ENCODE measurements at places on chromosomes 16 and 17.

DNA sequence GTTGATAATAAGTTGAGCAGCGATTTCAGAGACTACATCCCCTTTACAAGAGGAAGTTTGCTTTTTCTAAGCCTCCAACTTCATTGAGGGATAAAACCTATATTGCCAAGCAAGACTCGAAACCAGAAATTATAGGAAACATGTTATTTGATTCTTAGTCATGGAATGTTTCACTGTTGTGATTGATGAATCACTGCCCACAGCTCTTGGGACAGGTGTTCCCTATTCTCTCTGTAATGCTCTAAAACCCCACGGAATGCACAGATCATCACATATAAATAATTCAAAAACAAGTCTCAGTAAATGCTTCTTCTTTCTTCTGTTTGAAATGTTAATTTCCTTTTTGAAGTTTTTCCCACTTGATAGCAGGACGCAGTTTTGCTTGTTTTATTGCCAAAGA lies 809.5 kb upstream of the GOT2 start:
- DNase-seq: no peak

- DNase-seq: no peak
Observed at GRCh38 chr16:6063526-6063925, 965.9 kb upstream of the EEF2KMT start.

- DNase-seq: no peak
Observed at GRCh38 chr16:54489225-54490111, 202.9 kb upstream of the IRX3 start.

DNA sequence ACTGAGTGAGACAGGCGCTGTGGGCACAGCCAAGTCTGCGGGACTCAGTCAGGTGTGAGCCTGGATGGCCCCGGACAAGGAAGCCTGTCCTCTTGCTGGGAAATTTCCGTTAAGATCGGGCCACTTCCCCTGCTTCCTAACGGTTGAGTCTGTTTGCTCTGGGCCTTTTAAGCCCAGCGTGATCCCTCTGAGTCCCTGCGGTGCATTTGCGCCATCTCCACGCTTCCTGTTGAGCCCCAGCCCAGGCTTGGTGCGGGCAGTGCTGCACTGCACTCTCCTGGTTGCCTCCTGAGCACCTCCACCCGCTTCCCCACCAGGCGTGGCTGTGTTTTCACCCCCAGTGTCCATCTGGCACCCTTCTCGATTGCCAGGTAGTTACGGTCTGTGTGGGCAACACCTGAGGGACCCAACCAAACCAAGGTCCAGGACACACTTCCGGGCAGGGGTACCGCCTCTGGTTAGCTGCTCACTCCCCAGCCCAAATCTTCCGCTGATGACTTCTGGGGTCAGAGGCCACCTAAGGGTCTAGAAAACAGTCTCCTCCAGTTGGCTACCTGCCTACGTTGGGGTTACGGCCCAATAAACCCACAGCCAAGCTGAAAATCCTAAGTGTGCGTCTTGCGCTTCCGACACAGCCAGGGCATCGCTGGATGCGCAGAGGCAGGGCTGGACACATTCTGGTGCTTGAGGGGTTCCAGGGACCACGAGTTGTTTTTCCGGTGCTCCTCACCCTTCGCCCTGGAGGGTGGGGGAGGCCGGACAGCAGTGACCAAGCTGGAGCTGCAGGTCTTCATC lies 1.4 kb upstream of the SLC25A10 start:
- no peak for DNase-seq

DNA sequence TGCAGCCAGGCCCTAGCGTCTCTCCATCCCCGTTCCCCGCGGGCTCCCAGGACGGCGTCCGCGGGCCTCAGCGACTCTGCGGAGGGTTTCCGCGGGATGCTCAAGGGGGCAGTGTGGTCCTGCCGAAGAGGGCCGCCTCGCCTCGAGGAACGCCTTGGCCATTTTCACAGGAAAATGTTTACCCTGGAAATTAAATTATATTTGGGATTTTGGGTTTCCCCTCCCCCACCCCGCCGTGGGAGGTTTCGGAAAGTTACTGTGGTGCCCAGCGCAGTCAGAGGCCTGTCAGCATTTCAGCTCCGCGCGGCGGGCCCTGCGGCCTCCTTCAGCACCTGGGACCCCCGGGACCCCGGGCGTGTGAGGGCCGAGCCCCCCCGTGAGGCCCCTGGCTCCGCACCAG lies 94.5 kb downstream of the PCTP start:
- DNase-seq: peak; percentile 51

- peak; percentile 19 for DNase-seq
Observed at GRCh38 chr16:11356573-11357331, 11.5 kb downstream of the RMI2 start.

GRCh38 chr16:29906520-29907244 lies 6.4 kb downstream of the ASPHD1 start:
- no peak for DNase-seq

DNA sequence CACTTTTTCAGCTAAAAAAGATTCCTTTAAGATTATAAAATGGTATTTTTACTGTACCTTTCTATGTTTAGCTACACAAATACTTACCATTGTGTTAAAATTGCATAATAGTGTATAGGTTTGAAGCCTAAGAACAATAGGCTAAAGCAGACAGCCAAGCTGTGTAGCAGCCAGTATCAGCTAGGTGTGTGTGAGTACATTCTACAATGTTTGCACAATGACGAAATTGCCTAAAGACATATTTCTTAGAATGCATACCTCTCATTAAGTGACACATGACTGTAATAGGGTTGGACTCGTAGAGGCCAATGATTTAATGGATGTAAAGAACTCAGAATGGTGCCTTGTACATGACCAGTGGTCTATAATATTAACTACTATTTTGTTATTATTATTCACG lies 1.9 kb upstream of the MT1B start:
- no peak for DNase-seq

GRCh38 chr17:27817731-27818130 lies 17.4 kb upstream of the NOS2 start:
- DNase-seq: no peak

DNA sequence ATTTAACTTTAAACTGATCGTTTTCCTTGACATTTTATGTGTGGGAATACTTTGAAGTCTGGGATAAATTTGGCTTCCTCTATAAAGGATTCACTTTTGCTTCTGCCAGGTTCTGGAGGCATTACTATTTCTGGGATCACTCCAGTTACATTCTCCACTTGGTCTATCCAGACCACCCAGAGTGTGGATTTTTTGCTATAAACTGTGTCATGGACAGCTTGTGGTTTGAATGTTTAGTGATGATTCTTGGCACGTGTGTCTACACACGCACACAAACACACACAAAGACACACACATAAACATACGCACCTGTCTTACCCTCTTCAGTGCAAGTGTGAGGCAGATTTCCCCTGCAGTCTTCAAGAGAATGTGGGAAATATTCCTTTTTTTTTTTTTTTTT lies 27.4 kb upstream of the MSI2 start:
- DNase-seq: no peak

GRCh38 chr17:16924696-16925440 lies 47.0 kb downstream of the TNFRSF13B start:
- DNase-seq: no peak

DNA sequence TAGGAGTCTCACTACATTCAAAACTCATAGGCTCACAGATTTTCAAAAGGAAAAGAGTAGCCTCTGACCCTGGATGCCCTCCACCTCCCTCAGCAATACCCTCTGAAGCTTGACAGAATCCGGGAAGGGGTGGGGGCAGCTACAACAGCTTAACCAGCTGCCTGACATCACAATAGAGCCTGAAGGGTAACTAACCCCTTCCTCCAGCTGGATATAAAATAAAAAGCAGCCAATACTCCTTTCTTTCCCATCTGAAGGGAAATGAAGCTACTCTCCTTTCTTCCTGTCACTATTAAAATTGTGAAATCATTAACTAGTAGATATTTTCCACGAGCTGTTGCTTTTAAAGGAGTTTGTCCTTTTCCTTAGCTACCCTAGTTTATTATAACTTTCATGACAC lies 24.0 kb downstream of the USP31 start:
- DNase-seq: no peak

DNA sequence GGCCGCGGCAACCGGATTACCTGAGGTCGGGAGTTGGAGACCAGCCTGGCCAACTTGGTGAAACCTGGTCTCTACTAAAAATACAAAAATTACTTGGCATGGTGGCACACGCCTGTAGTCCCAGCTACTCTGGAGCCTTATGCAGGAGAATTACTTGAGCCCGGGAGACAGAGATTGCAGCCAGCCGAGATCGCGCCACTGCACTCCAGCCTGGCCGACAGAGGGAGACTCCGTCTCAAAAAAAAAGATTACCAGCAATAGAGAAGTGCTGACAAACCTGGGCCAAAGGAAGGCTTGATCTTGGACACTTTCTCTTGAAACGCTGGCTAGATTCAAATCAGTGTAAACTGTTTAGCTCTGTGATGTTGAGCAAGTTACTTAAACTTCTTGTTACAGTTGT lies 4.3 kb downstream of the MT1H start:
- no peak for DNase-seq

- DNase-seq: no peak
Observed at GRCh38 chr16:70304892-70305448, 6.0 kb downstream of the DDX19B start.

- no peak for DNase-seq
Observed at GRCh38 chr17:76038050-76038449, 10.9 kb upstream of the EVPL start.

GRCh38 chr16:76787394-76787793 lies 403.6 kb upstream of the MON1B start:
- no peak for DNase-seq

- DNase-seq: no peak
Observed at GRCh38 chr17:17077861-17078732, 35.8 kb downstream of the MPRIP start.

DNA sequence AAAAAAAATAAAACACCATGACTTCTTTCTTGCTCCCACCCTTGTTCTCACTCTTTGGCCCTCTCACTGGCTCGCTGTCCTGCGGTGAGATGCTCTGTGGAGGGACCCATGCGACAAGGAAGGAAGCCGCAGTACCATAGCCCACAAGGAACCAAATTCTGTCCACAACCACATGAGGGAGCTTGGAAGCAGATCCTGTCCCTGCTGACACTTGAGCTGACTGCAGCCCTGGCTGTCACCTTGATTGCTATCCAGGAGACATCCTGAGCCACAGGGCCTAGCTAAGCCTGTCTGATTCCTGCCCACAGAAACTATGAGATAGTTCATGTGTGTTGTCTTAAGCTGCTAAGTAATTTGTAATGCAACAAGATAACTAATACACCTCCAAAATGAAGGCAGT lies 4.8 kb upstream of the MT2A start:
- peak; percentile 79 for DNase-seq

- DNase-seq: no peak
Observed at GRCh38 chr17:80899402-80900268, 92.0 kb upstream of the CHMP6 start.

GRCh38 chr16:9580025-9580424 lies 488.6 kb downstream of the HAPSTR1 start:
- DNase-seq: no peak

GRCh38 chr17:34135841-34136240 lies 119.2 kb upstream of the CCL2 start:
- DNase-seq: no peak

- peak; percentile 88 for DNase-seq
Observed at GRCh38 chr16:84307209-84307954, 12.7 kb downstream of the WFDC1 start.

- DNase-seq: no peak
Observed at GRCh38 chr16:66622863-66623262, 18.4 kb downstream of the CMTM3 start.

GRCh38 chr17:37174205-37174604 lies 201.6 kb upstream of the C17orf78 start:
- peak; percentile 20 for DNase-seq

DNA sequence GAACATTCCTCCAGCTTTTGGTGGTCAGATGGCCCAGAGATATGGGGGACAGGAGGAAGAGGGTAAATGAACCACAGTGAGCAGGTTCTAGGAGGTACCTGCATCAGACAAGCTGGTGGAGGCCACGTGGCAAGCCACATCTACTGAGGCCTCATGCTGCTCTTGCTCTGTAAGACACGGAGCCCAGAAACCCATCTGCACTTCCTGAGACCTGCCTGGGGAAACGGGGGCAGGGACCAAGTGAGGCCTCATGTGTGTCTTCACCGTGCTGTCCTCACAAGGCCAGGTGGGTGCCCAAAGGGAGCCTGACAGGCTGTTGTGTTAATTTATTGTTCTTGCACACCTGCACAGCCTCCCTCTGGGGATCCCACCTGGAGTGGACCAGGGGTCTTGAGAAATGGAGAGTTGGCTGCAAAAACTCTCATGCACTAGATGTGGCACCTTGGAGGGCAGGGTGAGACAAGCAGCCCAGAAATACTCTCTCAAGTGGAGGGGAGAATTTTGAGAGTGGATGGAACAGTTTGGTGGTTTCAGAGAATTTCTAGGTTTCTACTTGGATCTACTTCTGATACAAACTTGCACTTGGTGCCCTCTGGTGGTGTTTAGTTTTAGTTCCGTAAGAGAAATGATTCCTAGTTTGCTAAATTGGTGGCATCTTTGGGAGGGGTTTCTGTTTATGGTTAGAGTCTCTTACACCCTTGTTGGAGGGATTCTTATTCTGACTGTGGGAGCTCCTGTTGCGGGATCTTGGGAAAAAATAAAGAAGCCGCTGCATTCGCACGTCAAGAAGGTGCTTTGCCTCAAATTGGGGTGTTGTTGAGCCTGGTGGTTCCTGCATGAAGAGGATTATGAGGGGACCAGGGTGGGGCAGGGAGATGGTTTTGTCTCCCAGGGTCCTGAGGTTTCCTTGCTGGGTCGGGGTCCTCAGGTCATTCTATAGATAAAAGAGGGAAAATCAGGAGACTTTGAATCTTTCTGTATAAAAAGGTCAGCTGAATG lies 47.5 kb downstream of the SLC6A2 start:
- no peak for DNase-seq

GRCh38 chr16:57262841-57263540 lies 17.9 kb downstream of the ARL2BP start:
- no peak for DNase-seq

GRCh38 chr16:64580558-64580957 lies 541.3 kb downstream of the CDH11 start:
- no peak for DNase-seq

DNA sequence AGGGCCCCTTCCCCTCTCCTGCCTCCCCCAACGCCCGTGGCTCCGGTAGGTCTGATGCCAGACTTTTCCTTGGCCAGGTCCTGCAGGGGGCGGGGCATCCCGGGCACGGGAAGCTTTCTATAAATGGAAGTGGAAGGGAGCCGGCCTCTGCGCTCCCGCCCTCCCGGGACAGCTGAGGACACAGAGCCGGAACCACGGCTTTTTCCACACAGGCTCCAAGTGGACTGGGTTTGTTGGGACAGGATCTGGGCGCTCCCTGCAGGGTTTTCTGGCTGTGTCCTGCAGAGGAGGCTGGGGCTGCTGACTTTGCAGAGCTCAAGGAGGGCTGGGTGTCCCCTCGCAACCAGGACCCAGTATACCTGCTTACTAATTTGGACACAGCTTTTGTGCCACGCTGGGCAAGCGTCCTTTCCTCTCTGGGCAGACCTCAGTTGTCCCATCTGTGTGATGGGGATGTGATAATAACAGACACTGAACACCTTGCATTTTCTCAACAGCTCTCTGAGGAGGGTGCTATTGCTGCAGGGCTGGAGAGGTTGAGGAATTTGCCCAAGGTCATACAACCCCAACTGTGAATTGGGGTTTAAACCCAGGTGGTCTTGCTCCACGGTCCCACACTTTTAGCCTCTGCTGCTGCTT lies 1.8 kb downstream of the TNS4 start:
- peak; percentile 48 for DNase-seq
